ENCODE measurements at places on chromosomes 6 and 20. TPM values are rescaled to one million over a fixed set of nuclear protein-coding genes. Genes with fewer than 3 reads are reported as not detected.

- no peak overlapping the region for H3K4me3 ChIP-seq
- H3K27me3 ChIP-seq: no peaks in the 10 kb centered on the region
- no peaks in the 10 kb centered on the region for H3K36me3 ChIP-seq
- no peak for DNase-seq
- H3K4me1 ChIP-seq: no peaks in the 10 kb centered on the region
Observed at GRCh38 chr6:153673225-153673624, 365.8 kb upstream of the OPRM1 start.

DNA sequence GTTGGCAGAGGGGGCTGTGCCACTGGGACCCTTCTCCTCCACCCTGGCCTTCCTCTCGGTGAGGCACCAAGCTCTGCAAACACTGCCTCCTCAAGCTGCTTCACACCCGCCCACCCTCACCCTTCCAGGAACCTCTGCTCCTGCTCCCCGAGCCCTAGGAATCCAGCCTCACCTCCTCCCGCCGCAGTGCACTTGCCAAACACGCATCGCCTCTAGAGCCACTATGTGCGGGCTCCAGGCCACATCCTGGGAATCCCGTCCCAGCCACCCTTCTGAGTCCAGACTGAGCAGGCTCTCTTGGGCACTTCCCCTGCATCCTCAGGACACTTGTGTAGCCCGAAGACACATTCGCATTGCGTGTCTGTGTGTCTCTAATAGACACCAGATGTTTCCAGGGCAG is 18.5 kb downstream of the PSMG4 start:
- H3K27ac ChIP-seq: no peak overlapping the region
- no peaks in the 10 kb centered on the region for H3K36me3 ChIP-seq
- H3K4me1 ChIP-seq: peaks cover 16% of the 10 kb centered on the region

GRCh38 chr6:1296079-1296478 is 15.8 kb upstream of the FOXQ1 start:
- no peak overlapping the region for H3K4me3 ChIP-seq
- H3K36me3 ChIP-seq: no peaks in the 10 kb centered on the region
- DNase-seq: no peak

DNA sequence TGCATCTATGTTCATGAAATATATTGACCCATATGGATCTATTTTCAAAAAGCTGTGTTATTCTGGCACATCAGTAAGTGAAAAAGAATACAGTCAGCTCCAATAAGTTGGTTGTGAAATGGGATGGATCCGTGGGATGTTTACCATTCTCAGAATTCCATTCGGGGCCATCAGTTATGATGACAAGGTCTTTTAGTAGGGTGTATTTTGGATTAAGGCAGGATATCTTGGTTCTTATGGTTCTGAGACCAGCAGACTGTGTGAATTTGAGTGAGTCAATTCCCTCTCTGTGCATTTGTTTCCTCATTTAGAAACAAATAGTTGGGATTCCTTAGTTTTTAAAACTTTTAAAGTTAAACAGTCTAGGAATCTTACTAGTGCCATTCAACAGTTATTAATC is 287.4 kb downstream of the CD109 start:
- no peaks in the 10 kb centered on the region for H3K36me3 ChIP-seq
- no peak for DNase-seq
- H3K4me1 ChIP-seq: no peaks in the 10 kb centered on the region
- H3K27me3 ChIP-seq: no peaks in the 10 kb centered on the region
- H3K27ac ChIP-seq: no peak overlapping the region
- H3K4me3 ChIP-seq: no peak overlapping the region

DNA sequence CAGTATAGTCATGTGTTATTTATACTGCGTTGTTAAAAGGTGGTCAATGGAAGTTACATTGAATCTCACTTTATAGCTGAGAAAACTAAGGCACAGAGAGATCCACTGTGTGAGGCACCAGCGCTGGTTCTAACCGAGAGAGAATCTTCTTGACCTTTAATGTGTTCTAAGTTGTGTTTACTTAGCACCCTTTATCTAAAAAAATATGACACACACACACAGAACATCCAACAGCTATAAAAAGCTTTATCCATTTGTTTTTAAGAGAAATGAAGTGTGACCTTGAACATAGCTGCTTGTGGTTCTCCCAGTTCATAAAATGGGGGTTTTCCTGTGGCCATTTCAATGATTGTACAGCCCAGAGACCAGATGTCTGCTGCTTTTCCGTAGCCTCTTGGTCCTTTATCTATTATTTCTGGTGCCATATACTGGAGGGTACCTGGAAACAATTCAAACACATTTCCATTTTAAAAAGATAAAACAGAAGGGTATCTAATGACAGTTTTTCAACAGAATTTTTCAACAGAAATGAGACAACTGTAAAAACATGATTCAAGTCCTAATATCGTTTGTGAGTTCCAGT is 54.8 kb upstream of the MAP7 start:
- no peak overlapping the region for H3K27ac ChIP-seq
- no peak overlapping the region for H3K4me3 ChIP-seq
- no peaks in the 10 kb centered on the region for H3K36me3 ChIP-seq
- no peaks in the 10 kb centered on the region for H3K27me3 ChIP-seq
- no peak for DNase-seq
- H3K4me1 ChIP-seq: peaks cover 6% of the 10 kb centered on the region

- H3K27ac ChIP-seq: no peak overlapping the region
- no peaks in the 10 kb centered on the region for H3K27me3 ChIP-seq
- peaks cover 8% of the 10 kb centered on the region for H3K36me3 ChIP-seq
- no peaks in the 10 kb centered on the region for H3K4me1 ChIP-seq
Observed at GRCh38 chr6:5411414-5411813, 150.1 kb downstream of the FARS2 start.

DNA sequence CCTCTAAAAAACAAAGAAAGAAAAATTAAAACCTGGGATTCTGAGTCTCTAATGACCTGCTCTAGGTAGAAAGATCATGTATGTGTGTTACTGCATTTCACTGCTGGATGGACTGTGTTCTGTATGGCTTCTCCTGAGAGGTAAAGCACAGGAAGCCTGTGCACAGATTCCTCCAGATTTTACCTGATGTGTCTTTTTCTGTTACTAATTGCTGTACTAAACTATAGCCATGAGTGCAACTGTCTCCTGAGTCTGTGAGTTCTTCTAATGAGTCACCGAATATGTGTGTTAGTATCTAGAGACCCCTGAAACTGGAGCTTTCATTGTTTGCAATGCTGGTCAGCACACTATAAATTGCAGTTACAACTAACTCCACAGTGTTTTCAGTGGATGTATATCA is 270.8 kb downstream of the CDKAL1 start:
- no peaks in the 10 kb centered on the region for H3K27me3 ChIP-seq
- DNase-seq: no peak
- H3K4me1 ChIP-seq: no peaks in the 10 kb centered on the region

DNA sequence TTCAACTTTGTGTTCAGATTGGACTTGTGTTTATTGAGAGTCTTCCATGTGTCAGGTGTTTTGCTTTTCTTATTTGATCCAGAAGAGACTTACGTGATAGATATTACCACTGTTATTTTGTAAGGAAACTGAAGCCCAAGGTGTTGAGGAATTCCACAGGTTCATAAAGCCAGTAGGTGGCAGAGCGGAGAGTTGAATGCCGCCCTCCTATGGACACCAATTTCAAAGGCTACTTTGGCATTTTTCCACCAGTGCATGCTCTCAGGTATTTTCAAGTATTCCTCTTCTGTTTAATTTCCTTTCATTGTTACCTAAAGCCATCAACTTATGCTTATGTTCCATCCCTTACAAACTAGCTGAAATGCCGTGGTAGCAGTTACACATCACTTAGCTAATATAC is 14.0 kb upstream of the COL10A1 start:
- H3K36me3 ChIP-seq: peaks cover 11% of the 10 kb centered on the region
- no peak overlapping the region for H3K4me3 ChIP-seq
- no peak overlapping the region for H3K27ac ChIP-seq
- DNase-seq: no peak

DNA sequence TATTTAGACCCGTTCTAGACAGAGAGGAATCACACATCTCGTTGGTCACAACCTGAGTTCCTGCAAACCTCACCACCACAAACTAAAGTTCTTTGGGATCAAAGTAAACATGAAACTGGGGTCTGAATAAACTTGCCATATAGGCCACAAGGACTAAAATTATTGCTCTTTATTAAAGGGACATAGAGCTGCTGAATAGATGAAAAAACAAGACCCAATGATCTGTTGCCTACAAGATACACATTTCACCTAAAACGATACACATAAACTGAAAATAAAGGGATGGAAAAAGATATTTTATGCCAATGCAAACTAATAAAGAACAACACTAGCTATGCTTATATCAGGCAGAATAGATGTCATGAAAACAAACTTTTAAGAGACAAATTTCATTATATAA is 623.0 kb downstream of the TBC1D32 start:
- no peak overlapping the region for H3K4me3 ChIP-seq
- H3K4me1 ChIP-seq: no peaks in the 10 kb centered on the region
- H3K27ac ChIP-seq: no peak overlapping the region
- DNase-seq: no peak
- H3K27me3 ChIP-seq: no peaks in the 10 kb centered on the region

DNA sequence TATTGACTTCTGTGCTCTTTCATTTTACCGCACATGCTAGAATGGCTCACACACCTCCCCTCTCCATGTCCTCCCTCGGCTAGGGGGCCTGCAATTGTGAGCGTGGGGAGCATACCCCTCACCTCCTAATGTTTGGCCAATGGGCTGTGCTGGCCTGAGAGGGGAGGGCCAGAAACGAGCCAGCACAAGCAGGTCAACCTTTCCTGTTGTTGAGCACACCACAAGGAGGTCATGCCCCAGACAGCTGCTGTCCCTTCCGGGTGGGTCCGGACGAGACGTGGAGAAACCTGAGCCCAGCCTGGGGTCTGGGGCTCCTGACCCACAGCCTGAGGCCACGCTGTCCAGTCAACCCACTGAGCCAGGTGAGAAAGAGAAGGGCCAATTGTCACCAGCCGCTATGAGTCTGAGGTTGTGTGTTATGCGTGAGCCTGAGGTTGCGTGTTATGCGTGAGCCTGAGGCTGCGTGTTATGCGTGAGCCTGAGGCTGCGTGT is 77.4 kb downstream of the TTLL2 start:
- no peak overlapping the region for H3K4me3 ChIP-seq
- H3K4me1 ChIP-seq: no peaks in the 10 kb centered on the region
- H3K27me3 ChIP-seq: peaks cover 12% of the 10 kb centered on the region
- H3K36me3 ChIP-seq: no peaks in the 10 kb centered on the region

DNA sequence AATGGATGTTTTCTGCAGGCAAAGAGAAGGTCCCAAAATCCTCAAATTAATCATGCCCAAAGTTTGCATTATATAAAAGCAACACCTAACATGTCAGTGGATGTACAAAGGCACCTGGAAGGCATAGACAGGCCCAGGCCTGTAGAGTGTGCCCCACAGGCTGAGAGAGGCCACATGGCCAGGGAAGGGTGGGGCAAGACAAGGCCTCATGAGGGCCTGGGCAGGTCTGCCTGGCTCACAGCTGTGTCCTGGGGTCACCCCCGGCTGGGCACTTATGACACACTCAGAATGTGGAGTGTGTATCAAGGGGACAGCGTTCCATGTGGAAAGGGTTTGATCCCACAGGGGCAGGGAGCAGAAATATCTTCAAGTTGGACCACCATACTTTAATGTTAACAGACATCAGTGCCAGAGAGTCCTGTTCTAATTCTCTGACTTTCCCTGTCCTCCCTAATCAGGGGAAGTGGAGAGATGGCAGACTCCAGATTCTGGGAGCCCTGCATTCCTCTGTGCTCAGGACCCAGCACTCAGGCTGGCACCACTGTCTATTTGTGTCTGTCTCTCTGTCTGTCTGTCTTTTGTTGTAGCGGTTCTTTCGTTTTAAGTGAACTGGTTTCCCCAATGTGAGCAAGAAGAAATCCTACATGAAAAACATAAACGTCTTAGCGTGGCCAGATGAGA is 178.3 kb upstream of the FOXA2 start:
- no peaks in the 10 kb centered on the region for H3K4me1 ChIP-seq
- H3K36me3 ChIP-seq: no peaks in the 10 kb centered on the region
- no peak overlapping the region for H3K27ac ChIP-seq
- no peak for DNase-seq
- no peaks in the 10 kb centered on the region for H3K27me3 ChIP-seq

- no peaks in the 10 kb centered on the region for H3K27me3 ChIP-seq
- DNase-seq: no peak
- H3K27ac ChIP-seq: no peak overlapping the region
- peaks cover 15% of the 10 kb centered on the region for H3K4me1 ChIP-seq
- no peaks in the 10 kb centered on the region for H3K36me3 ChIP-seq
Observed at GRCh38 chr6:72554761-72555221, 67.1 kb upstream of the KCNQ5 start.

CLPSL2 gene
- total RNA-seq: not detected

PNPLA1 gene
- total RNA-seq: not detected

MOCS1 gene
- 1.2 TPM for total RNA-seq

ADGRF5 gene
- total RNA-seq: not detected

SLC22A16 gene
- total RNA-seq: not detected

ATRN gene
- total RNA-seq: 5.1 TPM

C6orf47 gene
- 9.0 TPM for total RNA-seq

LAMP5 gene
- not detected for total RNA-seq

TCF21 gene
- not detected for total RNA-seq
